ENCODE measurements at places on chromosomes 6 and 20.
A peak's percentile ranks its signal among the peaks of the same experiment; 100 is the strongest.

DNA sequence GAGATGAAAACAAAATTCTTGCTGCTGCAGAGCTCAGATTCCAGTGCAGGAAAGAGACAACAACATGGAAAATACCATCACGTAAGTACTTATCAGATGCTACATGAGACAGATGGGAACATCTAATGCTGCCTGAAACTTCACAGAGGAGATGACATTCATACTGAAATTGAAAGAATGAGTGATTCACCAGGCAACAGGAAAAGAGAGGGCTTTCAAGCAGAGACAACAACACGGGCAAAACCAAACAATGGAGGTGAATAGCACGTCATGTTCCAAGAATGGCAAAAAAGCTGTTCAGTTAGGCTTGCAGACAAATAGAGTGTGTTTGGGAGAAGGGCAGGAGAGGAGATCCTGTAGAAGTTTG lies 39.3 kb downstream of the GTF2H5 start:
- DNase-seq = peak; percentile 80

DNA sequence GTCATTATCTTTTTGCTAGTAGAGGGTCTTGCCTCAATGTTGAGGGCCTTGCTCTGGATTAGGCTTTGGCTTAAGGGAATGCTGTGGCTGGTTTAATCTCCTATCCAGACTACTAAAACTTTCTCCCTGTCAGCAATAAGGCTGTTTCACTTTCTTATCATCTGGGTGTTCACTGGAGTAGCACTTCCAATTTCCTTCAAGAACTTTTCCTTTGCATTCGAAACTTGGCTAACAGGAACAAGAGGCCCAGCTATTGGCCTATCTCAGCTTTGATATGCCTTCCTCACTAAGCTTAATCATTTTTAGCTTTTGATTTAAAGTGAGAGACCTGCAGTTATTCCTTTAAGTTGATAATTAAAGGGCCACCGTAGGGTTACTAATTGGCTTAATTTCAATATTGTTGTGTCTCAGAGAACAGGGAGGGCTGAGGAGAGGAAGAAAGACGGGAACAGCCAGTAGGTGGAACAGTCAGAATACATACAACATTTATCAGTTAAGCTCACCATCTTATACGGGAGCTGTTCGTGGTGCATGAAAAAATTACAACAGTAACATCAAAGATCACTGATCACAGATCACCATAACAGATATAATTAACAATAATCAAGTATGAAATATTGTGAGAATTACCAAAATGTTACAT lies 186.7 kb downstream of the PTPRK start:
- DNase-seq = no peak

DNA sequence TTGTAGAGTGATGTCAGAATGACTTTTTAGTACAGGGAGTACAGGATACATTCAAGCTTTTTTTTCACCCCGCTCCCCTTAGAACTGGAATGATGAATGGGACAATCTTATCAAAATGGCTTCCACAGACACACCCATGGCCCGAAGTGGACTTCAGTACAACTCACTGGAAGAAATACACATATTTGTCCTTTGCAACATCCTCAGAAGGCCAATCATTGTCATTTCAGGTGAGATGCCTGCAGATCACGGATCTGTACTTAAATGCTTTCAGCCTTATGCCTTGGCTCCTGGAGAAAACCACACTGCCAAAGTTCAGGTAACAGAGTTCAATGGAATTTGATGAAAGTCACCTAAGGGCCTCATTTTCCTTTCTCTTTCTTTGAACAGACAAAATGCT lies 8.5 kb downstream of the TNFAIP3 start:
- DNase-seq = no peak

DNA sequence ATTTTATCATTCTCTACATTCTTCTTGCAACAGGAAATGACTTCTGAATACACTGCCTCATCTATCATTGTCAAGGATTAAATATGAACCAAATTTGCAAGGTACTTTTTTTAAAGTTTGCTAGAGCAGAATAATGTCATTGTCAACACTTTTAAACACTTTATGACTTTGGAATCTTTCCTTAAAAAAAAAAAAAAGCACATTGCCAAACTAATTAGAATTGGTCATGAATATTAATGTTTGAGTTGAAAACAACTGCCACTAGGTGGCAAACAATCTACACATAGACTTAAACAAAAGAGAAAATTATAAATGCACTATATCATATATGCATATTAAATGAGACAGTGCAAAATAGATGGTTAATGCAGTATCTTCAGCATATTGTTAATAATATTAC lies 32.5 kb upstream of the TMEM244 start:
- no peak for DNase-seq

DNA sequence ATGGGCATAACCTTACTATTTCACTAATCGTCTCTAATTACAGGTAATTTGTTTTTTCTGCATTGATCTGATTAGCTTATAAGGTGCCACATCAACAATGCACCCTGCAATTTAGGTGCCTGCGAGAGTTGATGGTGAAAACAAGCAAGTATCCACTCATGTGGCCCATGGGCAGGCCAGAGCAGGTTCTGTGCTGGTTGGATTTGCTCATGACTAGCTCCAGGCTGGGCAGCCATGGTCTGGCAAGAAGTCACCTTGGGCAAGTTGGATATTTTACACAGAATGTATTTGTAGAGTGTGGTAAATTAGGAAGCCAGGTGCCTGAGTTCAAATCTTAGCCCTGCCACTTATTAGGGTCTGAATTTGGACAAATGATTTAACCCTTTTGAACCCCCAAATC lies 25.3 kb downstream of the RAB44 start:
- DNase-seq = no peak

- no peak for DNase-seq
These were observed 550.5 kb downstream of the MMUT start for GRCh38 chr6:48912503-48912902.

DNA sequence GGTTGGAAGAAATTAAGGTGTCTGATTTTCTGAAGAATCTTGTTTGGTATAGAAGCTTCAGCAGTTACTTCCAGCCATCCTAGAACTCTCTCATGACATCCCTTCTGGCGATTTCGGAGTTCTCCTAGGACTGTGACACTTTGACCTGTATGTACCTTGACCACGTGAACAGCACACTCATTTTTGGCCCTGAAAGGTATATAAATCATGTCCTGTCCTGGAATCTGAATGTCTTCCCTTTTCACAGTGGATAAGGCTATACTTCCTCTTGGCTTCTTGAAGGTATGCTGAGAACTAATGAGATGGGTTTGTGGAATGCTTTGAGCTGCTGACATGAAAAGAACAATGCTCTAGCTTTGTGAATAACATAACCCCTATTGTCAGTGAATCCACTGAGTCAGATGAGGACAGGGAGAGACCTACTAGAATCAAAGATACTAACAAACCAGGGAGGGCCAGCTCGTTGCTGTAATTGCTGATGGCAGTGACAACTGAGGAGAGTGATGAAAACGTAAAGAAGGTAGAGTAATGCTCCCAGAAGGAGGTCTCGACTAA lies 6.0 kb upstream of the ZDHHC14 start:
- no peak for DNase-seq

GRCh38 chr6:51314965-51315364 lies 496.3 kb downstream of the TFAP2B start:
- DNase-seq = no peak

DNA sequence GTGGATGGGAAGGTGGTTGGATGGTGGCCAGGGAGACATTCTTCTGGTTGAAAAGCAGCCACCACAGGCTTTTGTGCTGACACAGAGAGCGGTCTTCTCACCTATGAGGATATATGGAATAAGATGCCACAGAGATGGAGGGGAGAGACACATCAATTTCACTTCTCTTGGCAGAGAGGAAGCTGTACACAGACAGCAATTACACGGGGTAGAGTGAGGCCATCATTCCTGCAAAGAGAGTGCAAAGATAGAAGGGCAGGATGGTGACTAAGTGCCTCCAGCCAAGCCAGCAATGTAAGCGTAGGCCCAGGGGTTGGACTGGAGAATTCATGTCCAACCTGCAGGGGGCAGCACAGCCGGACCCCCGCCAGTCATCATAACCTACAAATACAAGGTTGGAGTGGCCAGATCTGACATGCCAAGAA lies 56.4 kb downstream of the NRN1 start:
- DNase-seq = no peak

GRCh38 chr6:111176038-111176759 lies 88.9 kb downstream of the SLC16A10 start:
- no peak for DNase-seq

DNA sequence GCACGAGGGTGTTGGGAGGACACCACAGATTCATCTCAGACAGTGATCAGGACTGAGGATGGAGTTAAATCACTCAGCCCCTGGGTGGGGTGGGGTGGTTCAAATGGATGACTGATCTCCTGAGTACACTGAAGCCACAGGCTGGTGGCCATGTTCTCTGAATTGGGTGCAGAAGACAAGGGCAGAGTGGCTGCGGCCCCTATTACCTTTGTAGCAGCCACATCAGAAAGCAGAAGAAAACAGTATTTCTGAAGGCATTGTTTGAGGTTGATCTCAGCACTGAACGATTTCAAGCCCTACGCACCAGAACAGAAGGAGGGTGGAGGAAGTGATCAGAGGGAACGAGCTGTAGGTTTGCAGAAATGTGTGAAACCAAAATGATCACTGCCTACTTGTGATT lies 71.6 kb downstream of the SH3BGRL2 start:
- no peak for DNase-seq

DNA sequence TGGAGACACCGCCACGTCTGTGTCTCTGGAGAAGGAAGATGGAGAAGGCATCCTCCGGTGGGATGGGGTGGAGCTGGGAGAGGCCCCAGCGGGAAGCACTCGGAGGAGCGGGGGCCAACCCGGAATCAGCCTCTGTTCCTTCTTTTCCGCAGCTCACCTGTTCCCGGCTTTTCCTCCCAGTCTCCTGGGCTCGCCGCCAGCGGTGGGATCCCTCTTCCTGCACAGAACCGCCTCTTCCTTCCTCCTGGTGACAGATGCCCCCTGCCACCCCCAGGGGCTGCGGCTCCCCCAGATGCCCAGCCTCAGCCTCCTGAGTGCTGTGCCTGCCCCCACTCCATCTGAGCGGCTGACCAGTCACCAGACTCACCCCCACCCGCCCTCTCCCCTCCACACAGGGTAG lies 23.3 kb downstream of the RAMACL start:
- no peak for DNase-seq

DNA sequence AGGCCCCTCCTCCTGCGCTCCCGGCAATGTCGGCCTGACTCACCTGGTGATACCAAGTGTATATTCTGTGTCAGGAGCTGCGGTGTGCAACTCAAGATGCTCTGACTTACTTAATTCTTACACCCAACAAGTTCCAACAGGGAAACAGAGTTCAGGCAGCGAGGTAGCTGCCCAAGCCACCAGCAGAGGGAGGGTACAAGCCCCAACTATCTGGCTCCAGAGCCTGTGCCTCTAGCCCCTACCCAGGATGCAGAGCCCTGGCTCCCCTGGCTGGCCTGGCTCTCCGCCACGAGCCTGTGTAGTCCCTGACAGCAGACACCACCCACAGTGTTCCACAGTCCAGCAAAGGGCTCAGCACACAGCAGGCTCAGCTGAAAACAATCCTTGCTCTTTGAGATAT lies 34.9 kb downstream of the C20orf203 start:
- no peak for DNase-seq

GRCh38 chr20:23566199-23566932 lies 1.9 kb downstream of the CST9L start:
- no peak for DNase-seq

DNA sequence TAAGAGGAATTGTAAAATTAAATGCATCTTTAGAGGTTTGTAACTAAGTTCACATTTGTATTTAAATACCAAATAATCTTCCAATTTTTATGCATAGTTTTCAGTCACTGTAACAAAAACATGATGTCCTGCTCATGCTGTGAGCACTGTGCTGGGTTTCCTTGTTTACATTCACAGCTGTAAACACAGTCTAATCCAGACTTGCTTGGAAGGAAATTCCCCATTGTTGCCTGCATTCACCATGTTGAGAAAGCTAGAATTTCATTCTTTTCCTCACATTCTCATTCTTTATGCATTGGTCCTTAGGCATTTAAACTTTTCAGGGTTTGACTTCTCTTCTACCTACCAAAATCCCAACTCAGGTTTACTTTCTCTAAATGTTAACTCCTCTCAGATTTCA lies 242.0 kb upstream of the TBX18 start:
- DNase-seq = no peak

DNA sequence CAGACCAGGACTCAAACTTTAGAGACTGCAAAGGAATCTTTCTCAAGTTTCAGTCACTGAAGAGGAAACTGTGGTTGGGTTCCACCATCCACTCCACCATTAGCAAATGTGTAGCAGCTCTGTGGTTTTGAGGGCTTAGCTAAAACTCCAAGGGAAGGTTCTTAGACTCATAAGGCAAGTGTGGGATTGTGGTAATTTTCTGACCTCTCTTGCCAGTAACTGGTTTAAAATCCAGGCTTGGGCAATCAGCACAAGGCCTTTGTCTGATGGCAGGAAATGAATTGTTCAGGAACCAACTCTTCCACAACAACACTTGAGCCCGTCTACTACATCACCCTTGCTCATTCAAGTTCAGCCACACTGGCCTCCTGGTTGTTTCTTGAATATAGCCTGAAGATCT lies 68.6 kb upstream of the FBXL4 start:
- DNase-seq = no peak

DNA sequence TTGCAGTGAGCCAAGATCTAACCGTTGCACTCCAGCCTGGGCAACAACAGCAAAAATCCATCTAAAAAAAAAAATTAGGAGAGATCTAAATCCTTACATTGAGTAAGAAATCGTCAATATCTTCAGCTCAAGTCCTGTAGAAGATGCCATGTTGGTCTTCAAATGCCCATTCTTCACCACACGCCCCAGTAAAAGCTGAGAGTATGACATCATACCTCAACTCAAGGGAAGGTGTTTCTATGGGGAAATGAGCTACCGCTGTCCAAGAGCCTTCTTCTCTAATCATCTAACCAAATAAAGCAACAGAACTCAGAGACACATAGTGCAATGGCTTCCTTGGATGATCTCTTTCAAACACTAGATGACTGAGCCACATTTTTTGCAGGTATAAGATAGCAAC lies 2.5 kb upstream of the ZC3H12D start:
- no peak for DNase-seq
